ENCODE measurements at places on chromosomes 7 and 10. TPM values are rescaled to one million over a fixed set of nuclear protein-coding genes. Genes with fewer than 3 reads are reported as not detected.

The ZNRF2 gene
- total RNA-seq = 16.5 TPM

GRCh38 chr10:31374146-31374696 lies 55.2 kb downstream of the ZEB1 start:
- DNase-seq = no peak

DNA sequence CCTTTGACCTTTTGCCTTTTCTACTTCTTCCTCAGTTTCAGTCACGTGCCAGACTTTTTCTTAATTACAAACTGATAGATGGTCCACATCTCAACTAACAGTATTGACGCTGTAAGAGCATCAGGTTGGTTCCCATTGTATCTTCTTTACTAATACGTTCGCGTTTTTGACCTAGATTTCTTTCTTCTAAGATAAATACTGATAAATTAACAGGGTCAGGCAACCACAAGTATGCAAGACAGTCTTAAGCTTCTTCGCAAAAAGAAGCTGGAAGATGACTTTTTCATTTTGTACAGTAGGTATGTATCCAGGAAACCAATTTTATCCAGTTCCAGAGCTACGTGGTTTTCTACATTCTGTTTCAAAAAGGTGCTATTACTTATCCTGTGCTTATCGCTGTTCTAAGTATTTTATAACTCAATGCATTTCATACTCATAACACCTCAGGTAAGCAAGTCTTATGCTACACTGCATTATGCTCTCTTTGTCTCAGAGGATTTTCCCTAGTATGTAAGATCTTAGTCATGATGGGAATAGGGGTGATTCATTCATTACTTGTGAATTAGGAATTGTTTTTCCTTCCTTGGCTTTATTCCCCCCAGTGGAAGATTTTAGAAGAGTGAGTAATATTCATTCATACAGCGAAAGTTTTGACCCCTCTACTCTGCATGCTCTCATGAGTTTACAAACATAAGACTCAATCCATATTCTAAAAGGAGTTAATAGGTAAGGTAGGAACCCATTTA lies 955 bp downstream of the DUS4L start:
- peak; percentile 76 for DNase-seq

The DLX6 gene
- total RNA-seq = not detected

The ASL gene
- total RNA-seq = 39.7 TPM

GRCh38 chr7:128453836-128454804 lies 1.6 kb upstream of the HILPDA start:
- DNase-seq = no peak

- DNase-seq = no peak
These were observed 61.2 kb downstream of the EXOC4 start for GRCh38 chr7:133314084-133314483.

GRCh38 chr10:82661701-82662100 lies 786.7 kb downstream of the NRG3 start:
- DNase-seq = no peak

GRCh38 chr10:8065651-8066050 lies 11.2 kb downstream of the GATA3 start:
- DNase-seq = peak; percentile 10

GRCh38 chr7:139591550-139592195 lies 68.2 kb downstream of the CLEC2L start:
- DNase-seq = no peak

- no peak for DNase-seq
These were observed 353.2 kb downstream of the HGF start for GRCh38 chr7:81416659-81417058.

DNA sequence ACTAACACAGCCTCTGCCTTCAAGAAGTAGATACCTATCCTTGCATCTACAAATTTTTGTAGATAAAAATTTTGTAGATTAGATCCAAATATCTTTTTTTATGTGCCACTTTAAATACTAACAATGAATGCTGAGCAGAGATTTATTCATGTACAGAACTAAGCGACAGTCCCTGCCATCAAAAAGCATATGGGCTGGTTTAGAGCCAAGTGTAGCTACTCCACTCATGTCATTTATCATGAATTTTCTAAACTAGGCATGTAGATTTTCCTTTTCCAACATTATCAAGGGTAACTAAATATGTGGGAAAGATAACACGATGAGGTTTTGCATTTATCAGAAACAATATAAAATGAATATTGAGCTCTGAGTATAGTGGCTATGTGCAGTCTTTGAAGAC lies 857.5 kb downstream of the XPNPEP1 start:
- DNase-seq = no peak

The WNT16 gene
- total RNA-seq = not detected

DNA sequence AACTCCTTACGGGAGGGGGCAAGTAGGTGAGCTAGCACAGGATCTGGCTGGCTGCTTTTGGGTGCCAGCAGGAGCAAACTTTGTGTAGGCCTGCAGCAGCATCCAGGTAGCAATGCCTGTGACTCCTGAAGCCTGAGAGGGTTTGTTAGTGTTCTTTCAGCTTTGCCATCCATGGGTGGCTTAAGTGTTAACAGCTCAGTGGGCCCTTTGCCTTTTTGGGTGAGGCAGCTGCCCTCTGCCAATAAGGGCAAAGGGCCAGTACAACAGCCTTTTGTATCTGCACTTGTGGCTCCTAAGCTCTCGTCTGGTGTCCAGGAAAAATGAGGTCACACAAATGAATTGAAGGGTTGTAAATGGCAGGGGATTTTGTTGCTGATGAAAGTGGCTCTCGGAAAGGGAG lies 359.0 kb upstream of the CHRM2 start:
- DNase-seq = no peak

The CYP26A1 gene
- total RNA-seq = not detected

GRCh38 chr7:141696348-141696747 lies 5.6 kb downstream of the DENND11 start:
- DNase-seq = no peak

- DNase-seq = no peak
These were observed 700 bp downstream of the NIPSNAP2 start for GRCh38 chr7:55965100-55965470.

GRCh38 chr7:101419831-101420230 lies 57.2 kb downstream of the COL26A1 start:
- no peak for DNase-seq

- no peak for DNase-seq
These were observed 40.6 kb downstream of the MICALL2 start for GRCh38 chr7:1418505-1419309.
